NCI-H748 treated with DMSO at 0.1 percent for 48 hours (cell line): ENCODE measurements at places on chromosomes 11 and 22.

DNA sequence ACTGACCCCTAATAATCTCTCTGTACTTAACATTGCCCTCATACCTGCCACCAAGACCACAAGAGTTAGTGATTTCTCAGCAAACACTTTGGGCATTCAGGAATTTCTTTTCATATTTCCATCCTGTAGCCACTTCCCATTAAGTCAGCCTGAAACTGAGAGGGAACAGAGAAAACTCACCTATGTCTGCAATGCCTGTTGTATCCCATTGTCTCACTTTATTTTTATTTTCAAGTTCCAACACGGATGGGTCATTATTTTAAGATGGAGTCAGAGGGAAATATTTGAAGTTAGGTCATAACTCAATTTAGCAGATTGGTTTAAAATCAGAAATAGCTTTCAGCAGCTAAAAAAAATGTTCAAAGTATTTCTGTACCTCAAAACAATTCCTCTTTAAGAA is 937.8 kb upstream of the CHORDC1 start:
- no peak for DNase-seq

GRCh38 chr11:34168642-34169420 is 63.4 kb downstream of the NAT10 start:
- no peak for DNase-seq

DNA sequence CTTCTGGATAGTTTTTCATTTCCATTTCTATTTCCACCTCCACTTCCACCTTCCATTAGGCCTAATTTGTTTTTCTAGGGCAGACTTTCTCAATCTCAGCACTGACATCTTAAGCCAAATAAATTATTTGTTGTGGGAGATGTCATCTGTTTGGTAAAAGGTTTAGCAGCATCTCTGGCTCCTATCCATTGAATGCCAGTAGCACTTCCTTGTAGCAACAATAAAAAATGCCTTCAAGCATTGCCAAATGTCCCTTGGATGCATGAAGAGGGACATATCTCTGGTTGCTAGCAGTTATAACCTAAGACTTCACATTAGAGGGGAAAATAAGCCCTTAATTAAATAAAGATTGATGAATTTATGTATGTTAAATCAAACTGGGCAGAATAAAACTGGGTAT is 1.9 kb downstream of the OR52A5 start:
- DNase-seq, result no peak

- DNase-seq, result no peak
Measured at GRCh38 chr11:12110714-12111548, 541 bp downstream of the MICAL2 start.

DNA sequence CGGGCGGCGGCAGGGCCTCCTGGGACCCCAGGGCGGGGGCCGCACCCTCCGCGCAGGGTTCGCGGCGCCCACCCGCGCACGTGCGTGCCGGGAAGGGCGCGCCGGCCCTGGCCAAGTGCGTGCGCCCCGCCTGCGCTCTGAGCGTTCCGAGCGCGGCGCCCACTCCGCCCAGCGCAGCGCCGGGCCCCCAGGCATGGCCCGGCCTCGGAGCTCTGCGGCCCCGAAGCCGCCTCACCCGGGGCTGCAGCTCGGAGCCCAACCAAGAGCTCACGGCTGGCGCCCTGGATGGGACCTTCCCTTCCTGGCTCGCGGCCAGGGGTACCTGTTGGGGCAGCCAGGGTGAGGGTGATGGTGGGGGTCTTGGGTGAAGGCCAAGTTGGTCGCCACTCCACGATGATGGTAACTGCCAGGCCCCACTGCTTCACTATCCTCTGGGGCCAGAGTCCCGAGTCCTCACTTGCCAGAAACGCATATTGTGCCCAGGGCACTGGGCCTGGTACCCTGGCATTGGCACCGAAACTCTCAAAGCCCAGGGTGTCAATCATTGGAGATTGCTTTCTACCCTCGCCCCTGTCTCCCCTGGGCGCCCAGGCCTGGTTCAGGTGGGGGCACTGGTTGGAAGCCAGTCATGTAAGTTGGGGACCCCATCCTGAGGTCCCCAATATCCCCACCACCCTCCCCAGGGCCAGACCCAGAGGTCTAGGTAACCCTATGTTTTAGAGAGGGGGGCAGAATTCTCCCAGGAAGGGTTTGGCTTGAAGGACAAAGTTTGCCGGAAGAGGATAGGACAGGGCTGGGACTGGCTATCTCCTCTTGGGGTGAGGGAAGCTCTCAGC is 882 bp downstream of the ANO1 start:
- no peak for DNase-seq

DNA sequence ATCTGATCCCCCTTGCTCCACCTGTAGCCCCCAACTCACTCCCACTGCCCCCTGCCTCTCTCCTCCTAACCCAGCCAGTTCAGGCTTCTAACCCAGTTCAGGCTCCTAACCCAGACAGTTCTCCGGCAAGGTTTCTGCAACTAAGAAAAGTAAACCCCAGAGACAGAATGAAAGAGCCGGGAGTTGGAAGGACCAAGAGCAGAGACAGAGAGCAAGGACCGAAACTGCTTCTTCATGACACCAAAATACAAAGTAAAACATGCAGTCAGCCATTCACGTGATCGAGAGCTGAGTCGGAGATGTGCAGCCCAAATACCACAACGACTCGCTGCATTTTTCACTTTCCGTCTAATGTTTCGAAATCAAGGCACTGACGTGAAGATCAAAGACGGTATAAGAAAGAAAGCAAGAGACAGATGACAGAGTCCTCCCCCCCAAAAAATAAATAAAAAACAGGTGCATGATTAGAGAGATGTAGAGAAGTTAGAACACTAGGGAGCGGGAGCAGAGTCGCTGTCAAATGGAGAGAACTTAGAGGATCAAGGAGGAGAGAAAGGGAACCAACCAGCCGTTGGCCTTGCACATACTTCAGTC is 884 bp downstream of the IL10RA start:
- DNase-seq, result no peak

- no peak for DNase-seq
Measured at GRCh38 chr22:27472975-27473374, 328.6 kb downstream of the MN1 start.

GRCh38 chr11:119091966-119092879 is 7.5 kb downstream of the HMBS start:
- DNase-seq, result no peak

- DNase-seq, result peak; percentile 72
Measured at GRCh38 chr11:121466063-121466794, 13.5 kb upstream of the SORL1-AS1 start.
